Endothelial cell (in vitro differentiated cells): ENCODE measurements at places on chromosomes 2 and 18.

DNA sequence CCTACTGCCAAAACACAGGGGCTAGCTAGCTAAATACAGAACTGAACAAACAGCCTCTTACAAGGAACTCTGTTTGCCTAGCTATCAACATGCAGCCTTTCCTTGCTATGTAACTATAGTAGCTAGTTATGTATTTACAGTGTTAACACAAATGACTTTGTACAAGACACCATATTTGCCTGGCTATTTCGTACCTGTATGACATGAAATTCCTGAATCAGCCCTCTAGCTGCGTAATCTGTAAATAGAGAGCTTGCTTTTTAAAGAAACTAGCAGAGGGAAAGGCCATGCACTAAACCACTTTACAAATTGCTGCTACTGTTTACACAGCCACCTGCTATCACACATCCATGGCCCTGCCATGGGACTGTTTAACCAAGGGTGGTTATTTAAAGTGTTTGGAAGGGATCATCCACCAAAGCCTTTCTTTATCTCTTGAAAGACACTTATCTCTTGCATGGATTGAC lies 248.7 kb downstream of the TFCP2L1 start:
- DNase-seq = no peak

- DNase-seq = no peak
These were observed 350.6 kb upstream of the VRK2 start for GRCh38 chr2:57696016-57696415.

DNA sequence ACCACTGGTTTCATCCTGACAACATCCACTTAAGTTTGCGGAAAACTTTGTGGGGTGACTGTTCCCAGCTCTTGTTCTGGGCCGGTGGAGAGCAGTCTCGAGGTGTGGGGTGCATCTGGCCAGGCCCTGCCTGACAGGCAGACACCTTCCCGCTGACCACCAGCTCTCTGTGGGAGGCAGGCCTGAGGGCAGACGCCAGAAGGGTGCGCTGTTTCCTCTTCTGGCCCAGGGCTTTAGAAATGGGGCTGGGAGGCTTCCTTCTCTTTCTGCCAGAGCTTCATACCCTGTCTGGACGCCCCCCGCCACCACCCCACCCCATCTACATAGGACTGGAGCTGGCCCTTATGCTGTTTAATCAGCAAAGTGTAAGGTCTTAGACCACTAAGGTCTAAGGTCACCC lies 263.8 kb downstream of the LOXHD1 start:
- peak; percentile 64 for DNase-seq

- no peak for DNase-seq
These were observed 311.8 kb upstream of the MMADHC start for GRCh38 chr2:149899390-149899789.
